ENCODE measurements at places on chromosomes 16 and 17. TPM values are rescaled to one million over a fixed set of nuclear protein-coding genes. Genes with fewer than 3 reads are reported as not detected.

The ABCA5 gene
- 7.3 TPM for total RNA-seq

The KRTAP4-3 gene
- not detected for total RNA-seq

The SCGB1C2 gene
- not detected for total RNA-seq

The CDH16 gene
- not detected for total RNA-seq

The REXO5 gene
- 12.5 TPM for total RNA-seq

The NPIPB13 gene
- 0.12 TPM for total RNA-seq

The CA5A gene
- total RNA-seq = not detected

The LLGL2 gene
- total RNA-seq = 1.2 TPM

The RPGRIP1L gene
- 15.9 TPM for total RNA-seq

The NTN1 gene
- total RNA-seq = 0.20 TPM

The HSD11B2 gene
- not detected for total RNA-seq

The AGRP gene
- not detected for total RNA-seq

The OR2C1 gene
- total RNA-seq = not detected

The IL17C gene
- total RNA-seq = not detected

The CRYBA1 gene
- total RNA-seq = not detected

DNA sequence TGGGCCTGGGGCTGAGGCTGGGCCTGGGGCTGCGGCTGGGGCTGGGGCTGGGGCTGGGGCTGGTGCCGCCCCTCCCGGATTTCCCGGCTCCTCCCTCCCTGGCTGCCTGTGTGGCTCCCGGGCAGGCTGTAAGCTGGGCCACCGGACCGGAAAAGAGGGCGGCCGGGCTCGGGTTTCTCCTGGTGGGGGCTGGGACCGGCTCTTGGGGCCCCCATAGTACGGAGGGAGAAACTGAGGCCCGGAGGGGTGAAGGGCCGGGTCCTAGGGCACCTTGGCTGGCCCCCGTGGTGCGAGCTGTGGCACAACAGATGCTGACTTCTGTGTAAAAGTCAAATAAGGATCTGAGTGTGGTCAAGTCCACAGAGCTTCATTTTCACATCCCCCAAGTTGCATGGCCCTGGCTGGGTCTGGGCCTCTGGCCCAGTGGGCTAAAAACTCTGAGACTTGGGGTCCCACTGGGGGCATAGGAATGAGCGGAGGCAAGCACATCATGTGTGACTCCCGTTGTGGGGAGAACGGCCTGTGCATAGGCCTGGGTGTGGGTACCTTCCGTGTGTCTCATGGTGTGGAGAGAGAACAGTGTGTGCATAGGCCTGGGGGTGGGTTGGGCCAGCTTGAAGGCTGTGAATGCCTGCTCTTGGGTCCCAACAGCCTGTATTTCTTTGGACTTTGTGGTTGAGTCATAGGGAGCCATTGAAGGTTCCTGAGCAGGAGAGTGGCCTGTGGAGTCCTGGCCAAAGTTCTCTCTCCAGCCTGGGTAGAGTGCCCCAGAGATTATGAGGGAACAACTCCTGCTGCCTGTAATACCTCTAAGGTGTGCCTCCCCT lies 123.9 kb upstream of the CIBAR2 start:
- DNase-seq = no peak

DNA sequence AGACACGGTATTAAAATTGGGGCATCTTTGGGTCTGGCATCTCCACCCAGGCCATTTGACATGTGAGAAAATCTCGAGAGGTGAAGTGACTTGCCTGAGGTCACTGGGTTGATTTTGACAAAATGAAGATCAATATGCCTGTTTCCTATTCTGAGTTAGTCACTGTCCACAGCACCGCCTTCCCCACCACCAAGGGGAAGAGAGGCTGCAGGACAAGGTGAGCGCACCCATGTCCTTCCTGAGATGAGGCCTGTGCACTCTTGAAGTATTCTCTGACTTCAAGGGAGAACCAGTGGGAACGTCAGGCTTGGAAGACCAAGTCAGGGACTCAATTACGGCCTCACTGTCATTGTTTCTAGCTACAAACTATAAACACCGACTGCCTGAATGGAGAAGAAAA lies 49.9 kb upstream of the WSB1 start:
- no peak for DNase-seq

DNA sequence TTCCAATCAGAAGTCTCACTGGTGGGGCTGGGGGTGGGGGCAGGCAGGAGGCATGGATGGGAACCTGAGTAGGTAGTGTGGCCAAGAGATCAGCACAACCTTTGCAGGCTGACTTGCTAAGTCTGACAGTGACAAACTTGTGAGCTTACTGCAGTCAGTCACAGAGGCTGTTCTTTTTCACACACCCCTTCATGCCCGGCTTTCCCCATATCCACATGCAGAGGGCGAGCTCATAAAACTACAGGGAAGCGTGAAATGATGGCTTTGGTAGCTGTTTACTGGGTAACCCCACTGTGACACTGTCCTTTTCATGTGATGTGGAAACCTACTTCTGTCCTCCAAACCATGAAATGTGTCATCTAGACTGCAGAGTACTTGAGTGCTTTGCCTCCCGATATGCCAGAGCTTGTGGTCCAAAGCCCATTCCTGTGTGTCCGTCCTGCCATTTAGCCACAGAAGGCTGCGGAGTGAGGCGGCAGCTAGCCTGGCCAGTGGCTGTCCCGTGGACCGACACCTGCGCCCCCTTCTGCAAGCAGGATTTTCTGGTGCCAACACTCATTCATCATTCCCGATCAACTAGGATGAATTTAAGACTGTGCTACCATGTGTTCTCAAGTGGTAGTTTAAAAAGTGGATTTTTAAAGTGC lies 9.8 kb downstream of the GEMIN4 start:
- no peak for DNase-seq

DNA sequence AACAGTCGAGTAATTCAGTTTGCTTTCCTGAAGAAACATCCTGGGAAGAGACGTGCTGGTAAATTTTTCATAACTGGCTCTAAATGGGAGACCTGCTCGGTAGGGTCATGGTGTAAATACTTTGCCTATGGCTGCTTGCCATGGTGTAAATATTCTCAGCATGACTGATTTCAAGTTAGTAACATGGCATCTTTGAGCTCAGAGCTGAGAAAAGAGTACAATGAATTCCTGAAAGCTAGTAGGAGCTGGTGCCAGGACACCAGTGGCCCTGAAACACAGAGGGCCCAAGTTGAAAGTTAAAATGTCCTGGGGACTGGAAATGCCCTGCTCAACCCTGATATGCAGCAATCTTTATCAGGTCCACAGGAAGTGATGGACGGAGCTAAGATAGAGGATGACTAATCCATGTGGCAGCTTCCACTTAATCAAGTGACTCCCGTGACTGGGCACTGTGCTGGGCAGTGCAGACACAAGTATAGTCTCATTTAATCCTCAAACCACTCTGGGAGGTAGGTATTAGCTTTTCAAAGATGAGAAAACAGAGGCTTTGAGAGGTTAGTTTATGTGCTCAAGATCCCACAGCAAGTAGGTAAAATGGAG lies 130.1 kb upstream of the ADAMTS18 start:
- DNase-seq = peak; percentile 26

DNA sequence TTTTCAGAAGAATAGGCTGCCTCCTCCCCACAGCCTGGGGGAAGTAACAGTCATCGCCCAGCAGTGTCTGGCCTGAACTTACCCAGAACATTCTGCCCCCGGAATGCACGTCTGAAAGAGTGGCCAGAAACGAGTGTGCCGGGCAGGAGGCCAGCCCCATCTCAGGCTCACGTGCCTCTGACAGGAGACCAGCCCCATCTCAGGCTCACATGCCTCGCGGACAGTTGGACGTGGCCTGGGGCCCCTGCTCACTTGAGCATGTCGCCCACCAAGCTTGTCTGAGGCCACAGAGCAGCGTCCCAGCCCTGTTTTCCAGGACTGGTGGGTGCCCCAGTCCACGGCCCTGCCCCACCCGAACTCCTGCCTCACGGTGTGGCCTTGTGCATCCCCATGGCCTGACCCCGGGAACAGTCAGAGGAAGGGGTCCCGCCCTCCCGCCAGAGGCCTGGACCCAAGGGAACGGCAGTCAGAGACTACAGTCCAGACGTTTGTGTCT lies 16.3 kb upstream of the CDH15 start:
- peak; percentile 67 for DNase-seq

- DNase-seq = peak; percentile 72
These were observed 102.9 kb downstream of the HIC1 start for GRCh38 chr17:2157675-2158395.

- no peak for DNase-seq
These were observed 330.2 kb downstream of the C16orf95 start for GRCh38 chr16:86986809-86987487.

DNA sequence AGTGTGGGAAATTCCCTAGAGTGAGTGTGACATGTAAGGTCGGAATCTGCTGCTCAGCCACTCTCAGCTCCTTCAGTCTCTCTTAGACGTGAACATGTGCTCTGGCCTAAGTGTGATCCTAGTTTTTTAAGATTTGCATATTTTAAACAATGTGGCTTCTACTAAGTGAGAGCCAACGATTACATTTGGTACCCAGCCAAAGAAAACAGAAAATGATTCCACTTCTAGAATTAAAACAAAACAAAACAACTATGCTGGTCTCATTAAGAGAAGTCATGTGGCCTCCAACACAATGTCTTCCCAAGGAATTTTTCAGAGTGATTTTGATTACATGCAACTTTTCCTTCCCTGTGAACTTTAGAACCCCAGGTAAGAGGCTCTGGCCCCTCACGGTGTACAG lies 10.1 kb downstream of the TMEM238L start:
- DNase-seq = no peak

DNA sequence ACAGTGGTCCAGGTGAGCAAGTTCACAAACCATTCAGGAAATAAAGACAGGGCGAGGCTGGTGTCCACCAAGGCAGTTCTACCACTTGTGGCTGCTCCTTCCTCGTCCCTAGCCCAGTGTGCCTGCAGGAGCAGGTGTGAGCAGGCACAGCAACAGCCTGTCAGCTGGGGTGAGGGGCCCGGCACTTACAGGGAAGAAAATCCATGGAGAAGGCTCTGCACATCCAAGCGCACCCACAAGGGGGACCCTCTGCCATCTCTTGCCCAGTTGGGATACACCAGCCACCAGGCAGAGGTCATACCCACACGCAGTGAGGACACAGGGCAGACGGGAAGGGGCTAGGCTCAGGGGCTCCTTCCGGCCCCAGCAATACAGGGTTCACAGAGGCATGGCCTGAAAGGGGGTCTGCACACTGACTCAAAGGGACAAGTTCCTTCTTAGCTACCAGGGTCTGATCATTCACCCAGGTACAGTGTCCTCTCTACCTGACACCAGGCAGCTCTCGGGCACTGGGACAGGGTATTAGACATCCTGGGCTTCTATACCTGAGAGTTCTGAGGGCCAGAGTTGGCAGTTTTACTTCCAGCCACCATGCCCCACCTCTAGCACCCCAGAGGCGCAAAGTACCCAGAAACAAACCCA lies 27.0 kb downstream of the CDIP1 start:
- DNase-seq = peak; percentile 17

DNA sequence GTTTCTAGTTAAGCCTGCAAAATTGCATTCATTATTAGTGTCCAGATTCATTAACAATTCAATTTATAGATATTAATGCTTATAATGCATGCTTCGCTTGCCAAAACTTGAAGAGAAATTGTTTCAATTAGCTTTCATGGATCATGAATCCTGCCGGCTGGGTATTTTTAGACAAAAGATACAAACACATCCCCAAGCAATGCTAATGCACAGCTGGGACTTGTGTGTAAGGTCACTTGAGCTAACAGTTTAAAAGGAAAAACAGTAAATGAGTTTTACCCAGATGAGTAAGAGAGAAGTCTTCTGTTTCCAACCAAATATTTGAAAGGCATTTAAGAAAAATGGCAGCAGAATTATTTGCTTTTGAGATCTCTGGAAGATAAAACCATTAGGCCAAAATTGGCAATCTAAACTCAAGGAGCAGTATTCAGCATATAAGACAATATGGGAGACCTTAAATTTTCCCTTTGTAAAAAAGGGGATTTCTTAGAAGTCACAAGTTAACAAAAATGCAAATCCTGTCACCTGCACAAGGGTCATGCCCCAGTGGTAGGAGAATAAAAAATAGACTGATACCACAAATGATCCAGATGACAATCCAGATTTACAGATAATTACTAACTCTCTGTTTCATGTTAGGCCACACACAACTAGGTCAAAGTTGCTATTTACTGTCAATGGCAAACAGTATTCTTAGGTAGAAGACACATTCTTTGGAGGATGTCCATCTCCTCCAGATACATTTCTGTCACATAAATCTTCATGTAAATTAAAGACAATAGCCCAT lies 418.4 kb upstream of the PMFBP1 start:
- DNase-seq = no peak

DNA sequence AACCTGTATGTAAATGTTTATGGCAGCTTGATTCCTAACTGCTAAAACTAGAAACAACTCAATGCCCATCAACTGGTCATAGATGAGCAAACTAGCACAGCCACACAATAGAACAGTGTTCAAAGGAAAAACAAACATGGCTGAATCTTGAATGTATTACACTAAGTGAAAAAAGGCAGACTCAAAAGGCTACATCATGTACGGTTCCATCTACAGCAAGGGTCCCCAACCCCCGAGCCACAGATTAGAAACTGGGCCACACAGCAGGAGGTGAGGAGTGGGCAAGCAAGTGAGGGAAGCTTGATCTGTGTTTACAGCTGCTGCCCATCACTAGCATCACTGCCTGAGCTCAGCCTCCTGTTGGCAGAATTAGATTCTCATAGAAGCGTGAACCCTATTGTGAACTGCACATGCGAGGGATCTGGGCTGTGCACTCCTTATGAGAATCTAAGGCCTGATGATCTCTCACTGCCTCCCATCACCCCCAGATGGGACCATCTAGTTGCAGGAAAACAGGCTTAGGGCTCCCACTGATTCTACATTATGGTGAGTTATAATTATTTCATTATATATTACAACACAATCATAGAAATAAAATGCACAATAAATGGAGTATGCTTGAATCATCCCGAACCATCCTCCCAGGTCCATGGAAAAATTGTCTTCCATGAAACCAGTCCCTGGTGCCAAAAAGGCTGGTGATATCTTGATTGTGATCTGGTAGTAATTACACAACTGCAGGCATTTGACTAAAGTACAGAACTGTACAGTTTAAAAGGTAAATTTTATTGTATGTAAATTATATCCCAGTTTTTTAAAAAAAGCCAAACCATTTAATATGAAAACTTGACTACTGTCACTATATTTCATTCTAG lies 7.7 kb downstream of the CEP20 start:
- DNase-seq = no peak

- DNase-seq = no peak
These were observed 39.6 kb downstream of the C16orf82 start for GRCh38 chr16:27106305-27106704.

DNA sequence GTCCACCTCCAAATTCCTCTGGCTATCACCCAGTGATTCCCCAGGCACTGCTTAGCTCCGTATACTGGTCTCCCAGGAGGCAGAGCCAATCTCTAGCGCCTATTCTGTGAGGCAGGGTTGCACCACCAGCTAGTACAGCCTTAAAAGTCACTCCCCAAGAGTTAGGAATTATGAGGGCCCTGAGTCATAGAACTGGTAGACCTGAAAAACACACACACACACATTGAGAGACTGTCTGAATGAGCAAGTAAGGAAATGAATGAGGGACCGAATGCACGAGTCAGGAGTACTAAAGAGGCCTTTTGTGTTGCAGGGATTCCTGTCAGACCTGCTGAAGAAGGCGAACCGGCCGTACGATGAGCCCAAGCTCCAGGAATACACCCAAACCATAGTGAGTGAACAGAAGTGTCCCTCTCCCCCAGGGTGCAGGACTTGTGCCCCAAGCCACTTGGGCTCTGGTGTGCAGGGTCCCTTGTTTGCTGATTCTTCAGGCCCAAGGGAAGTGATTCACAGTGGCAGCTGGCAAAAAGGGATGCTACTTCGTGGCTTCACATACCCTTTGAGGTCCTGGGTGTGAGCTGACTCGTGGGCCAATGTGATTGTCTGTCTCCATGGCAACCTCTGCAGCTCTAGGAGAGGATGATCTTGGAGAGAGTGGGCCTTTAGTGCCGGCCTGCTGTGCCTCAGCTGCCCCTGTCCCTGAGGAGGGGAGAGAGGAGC lies 24.7 kb downstream of the CALB2 start:
- DNase-seq = peak; percentile 66

GRCh38 chr17:2611627-2612026 lies 18.2 kb downstream of the PAFAH1B1 start:
- DNase-seq = no peak

Data from RPMI7951 (cell line).